CD8-positive, alpha-beta memory T cell (primary cell): ENCODE measurements at places on chromosomes 5 and 9.
A peak's percentile ranks its signal among the peaks of the same experiment; 100 is the strongest.

GRCh38 chr9:33164138-33164809 lies 2.9 kb downstream of the B4GALT1 start:
- DNase-seq: no peak

- no peak for DNase-seq
These were observed 147.5 kb downstream of the SLIT3 start for GRCh38 chr5:169153405-169153804.

DNA sequence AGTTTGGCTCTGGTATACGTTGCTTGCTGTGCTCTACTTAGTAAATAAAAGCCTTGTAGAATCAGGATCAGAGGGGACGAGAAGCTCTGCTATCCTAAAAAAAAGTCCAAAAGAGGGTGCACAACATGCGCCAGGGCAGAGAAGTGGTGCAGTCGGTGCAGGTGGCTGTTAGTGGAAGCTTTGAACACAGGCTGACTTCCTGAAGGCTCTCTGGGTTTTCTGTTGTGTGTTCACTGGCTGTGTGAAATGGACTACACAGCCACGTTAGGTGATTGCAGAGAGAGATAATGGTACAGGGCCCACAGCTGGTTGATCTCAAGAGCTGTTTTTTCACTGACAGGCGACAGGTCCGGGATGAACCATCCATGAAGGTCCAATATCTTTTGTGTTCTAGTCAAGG lies 167.4 kb downstream of the TMEM167A start:
- DNase-seq: no peak

DNA sequence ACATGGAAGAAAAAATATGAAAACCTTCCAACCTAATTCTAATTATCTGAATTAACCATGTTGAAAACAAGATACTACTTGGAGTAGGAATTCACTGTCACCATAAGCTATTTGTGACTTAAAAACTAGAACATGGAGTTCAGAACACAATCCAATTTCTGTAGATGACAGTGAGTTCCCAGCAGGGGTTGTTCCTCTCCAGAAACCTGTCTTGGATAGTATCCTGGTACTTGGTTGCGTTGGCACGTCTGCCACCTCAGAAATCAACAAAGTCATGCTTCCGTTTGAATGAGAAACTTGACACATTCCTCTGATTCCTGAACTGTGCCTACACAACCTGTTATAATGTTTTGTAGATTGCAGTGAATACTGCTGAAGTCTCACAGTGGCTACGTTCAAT lies 789.9 kb upstream of the DMAC1 start:
- no peak for DNase-seq

- DNase-seq: peak; percentile 12
These were observed 71.8 kb upstream of the MAMDC2 start for GRCh38 chr9:69971643-69972449.

DNA sequence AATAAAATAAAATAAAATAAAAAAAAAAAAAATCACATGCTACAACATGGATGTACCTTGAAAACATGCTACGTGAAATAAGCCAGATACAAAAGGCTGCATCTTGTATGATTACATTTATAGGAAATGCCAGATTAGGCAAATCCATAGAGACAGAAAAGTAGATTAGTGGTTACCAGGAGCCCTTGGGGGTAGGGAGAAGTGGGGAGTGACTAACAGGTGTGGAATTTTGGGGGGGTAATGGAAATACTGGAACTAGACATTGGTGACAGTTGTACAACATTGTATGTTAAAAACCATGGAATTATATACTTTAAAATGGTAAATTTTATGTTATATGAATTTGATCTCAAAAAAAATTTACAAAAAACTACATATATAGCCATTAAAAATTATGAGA lies 47.3 kb downstream of the SLC1A1 start:
- no peak for DNase-seq

GRCh38 chr5:120388016-120388781 lies 75.9 kb upstream of the PRR16 start:
- no peak for DNase-seq

DNA sequence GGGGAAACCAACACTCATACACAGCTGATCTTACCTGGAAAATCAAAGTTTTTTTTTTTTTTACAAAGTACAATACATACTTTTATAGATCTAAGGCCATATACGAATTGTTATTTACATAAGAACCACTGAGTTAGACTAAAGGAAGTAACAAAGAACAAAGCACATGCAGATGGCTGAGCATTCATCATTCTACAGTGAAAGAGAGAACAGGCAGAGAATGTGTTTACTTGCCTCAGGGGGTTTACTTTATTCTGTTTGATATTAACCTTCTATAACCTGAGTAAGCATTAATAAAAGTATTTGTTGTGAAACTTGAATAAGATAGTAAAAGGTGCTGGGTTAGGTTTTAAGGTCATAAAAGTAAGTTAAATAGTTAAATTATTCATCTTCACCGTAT lies 54.7 kb downstream of the SLC38A9 start:
- DNase-seq: no peak

GRCh38 chr5:170612256-170612678 lies 108.4 kb downstream of the KCNIP1 start:
- DNase-seq: no peak

GRCh38 chr5:78720997-78721396 lies 72.4 kb upstream of the LHFPL2 start:
- no peak for DNase-seq

GRCh38 chr5:33831041-33831440 lies 60.7 kb downstream of the ADAMTS12 start:
- DNase-seq: no peak

GRCh38 chr9:78073722-78074121 lies 42.1 kb upstream of the GNAQ start:
- DNase-seq: no peak

DNA sequence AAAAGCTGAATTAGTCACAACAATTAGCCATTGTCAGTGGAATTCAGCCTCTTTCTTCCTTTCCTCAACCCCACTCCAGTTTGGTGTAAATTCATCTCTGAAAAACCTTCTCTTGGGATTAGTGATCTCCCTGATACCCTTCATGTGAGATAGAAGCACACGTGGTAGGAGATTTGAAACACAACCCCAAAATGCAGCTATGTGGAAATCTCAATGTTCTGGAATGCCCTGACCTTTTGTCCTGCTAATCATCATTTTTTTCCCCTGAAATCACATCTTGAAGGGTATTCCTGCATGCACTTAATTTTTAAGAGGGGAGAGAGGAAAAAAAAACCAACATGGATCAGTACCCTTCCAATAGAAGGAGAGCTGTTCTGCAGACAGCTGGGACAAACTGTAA lies 612.6 kb downstream of the EBF1 start:
- DNase-seq: no peak

DNA sequence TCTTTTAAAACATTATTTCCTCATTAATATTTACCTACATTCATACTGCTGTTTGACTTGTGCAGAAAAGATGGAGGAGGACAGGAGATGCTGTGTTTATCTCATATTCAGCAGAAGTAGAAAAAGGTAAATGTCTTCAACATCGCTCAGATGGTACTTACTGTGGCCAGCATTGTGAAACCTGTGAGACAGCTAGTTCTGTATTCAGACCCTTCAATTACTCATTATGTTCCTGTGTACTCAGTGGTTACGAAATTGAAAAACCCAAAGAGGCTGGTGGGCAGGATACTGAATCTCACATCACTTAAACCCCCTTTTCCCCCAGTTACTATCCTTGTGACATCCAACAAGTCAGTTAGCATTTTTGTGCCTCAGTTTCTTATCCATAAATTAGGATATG lies 216.0 kb downstream of the KDM4C start:
- no peak for DNase-seq

- DNase-seq: no peak
These were observed 661.8 kb downstream of the DTWD2 start for GRCh38 chr5:118326481-118327045.

- DNase-seq: no peak
These were observed 482.0 kb downstream of the DTWD2 start for GRCh38 chr5:118506217-118506852.

DNA sequence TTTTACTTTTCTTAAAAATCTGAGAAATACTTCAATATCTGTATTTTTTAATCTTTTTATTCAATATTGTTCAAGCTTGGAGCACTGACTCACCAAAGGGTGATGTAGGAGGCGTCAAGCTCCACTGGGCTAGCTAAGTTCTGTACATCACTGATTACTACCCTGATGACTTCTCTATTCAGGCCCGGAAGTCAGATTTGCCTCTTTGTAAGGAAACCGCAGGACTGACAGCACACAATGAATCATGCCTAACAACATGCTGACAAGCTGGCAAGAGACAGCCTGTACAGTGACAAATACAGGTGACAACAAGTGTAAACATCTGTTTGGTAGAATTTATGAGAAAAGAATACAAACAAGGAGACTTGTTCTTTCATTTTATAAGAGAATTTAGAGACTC lies 627.9 kb upstream of the RORB start:
- peak; percentile 5 for DNase-seq

DNA sequence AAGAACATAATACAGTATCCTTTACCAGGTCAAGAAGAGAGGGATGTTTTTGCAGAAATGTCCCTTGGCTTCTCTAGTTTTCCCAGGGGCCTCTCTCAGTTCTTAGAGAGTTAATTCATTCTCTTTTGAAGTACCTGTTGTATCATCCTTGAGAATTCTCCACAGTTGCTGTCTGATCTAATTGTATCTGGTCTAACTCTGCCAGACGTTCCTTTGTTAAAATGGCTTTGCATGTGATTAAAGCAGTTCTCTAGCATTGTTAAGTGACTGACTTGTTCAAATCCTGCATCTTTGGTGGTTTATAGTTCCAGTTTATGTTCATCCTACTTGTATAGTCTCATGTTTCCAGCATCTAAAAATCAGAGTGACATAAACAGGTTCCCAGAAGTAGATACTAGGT lies 65.0 kb downstream of the KIAA1958 start:
- DNase-seq: no peak

GRCh38 chr5:98593418-98593817 lies 180.0 kb upstream of the RGMB start:
- no peak for DNase-seq

DNA sequence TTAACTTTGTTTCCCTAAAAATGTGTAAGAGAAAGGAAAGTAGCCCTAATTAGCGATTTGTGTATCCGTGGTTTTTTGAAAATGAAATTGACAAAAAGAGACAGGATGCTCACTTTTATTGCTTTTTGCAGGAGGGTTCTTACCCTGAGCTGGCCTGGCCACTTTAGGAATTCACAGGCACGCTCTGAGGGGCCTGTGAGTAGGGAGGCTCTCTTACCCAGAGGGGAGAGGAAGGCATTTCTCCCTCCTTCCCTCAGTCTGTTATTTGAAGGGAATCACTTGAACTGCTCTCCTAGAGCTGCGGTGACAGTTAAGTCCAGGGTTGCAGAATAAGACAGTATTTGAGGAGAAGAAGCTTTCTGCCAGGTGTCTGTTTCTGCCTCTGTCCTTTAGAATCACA lies 16.7 kb downstream of the PIK3R1 start:
- DNase-seq: no peak

DNA sequence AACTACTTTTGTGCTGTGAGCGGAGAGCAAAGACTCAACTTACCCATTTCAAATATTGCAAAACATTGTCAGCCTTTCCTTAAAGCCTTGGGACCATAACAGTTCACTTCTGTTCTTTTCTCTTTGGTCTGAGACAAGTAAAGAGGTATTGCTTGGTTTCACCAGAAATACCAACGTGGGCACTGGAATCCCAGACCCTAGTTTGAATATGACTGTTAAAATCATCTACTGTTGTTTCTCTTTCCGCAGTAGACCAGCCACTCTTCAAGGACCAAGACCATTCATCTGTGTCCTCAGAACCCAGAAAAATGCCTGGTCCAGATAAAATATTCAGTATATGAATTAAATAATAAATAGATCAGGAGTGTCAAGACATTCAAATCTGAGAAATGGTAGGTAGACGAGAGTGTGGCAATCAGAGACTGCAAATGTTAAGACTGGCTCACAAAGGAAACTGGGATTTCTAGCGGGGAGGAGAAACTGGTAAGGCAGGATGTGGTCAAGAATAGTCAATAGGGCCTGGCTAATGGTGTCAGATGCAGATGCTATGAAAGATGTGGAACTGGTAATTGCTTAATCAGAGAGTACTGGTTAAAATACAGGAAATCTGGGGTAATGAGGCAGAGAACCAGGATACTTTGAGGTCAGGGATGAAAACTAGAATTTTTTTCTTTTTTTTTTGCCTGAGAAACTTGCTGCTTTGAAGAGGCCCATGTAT lies 82.1 kb upstream of the IL33 start:
- DNase-seq: no peak

DNA sequence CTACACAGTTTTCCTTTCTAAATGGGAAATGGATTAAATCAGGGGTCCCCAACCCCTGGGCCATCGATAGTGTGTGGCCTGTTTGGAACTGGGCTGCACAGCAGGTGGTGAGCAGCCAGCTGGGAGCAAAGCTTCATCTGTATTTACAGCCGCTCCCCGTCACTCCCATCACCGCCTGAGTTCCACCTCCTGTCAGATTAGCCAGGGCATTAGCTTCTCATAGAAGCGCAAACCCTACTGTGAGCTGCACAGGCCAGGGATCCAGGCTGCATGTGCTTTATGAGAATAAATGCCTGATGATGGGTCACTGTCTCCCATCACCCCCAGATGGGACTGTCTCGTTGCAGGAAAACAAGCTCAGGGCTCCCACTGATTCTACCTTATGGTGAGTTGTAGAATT lies 41.2 kb upstream of the FLT4 start:
- no peak for DNase-seq

DNA sequence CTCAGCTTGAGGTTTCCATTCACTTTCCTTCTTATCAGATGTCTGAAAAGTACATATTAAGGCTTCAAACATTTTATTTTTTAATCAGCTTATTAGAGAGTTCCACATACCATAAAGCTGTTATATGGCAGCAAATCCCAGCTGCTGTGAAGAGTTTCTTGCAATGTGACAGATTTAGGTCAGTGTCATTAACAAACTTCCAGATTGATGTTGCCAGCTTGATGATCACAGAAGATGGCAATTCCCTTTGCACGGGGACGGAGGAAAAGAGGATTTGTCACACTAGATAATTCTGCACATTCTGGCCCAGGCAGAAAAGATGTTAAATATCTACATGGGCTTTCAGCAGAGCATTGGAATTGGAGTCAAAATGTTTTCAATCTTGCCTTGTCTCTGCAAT lies 215.8 kb downstream of the BRINP1 start:
- no peak for DNase-seq

DNA sequence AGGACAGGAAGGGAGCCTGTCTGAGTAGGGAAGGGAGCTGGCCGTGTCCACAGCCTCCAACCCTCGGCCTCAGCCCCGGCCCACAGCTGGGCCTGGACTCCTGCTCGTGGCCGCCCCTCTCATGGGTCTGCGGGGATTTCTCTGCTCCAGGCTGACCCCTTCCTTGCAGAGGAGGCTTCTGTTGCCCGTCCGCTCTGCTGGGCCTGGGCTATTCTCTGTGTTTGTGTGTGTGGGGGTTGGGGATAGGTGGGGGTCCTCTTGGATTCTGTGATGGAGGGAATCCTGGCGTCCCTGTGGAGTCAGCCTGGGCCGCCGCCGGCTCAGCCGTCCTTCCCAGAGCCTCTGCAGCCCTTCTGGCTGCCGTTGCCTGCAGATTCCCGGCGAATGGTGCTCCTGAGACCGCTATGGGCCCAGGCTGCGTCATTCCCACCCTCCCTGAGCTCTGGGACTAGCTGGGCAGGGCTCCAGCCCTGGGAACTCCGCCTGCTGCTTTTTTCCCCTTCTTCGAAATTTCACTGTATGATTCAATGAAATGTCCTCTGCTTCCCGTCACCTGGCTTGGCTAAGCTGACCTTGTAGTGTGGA lies 64.2 kb downstream of the FGF18 start:
- no peak for DNase-seq

GRCh38 chr5:2012885-2013284 lies 130.2 kb upstream of the IRX4 start:
- DNase-seq: no peak

- no peak for DNase-seq
These were observed 18.0 kb downstream of the ITGA2 start for GRCh38 chr5:53006911-53007890.

- no peak for DNase-seq
These were observed 3.1 kb upstream of the EEIG1 start for GRCh38 chr9:127983847-127984289.
